ENCODE measurements at places on chromosomes 6 and 20. TPM values are rescaled to one million over a fixed set of nuclear protein-coding genes. Genes with fewer than 3 reads are reported as not detected.

GRCh38 chr6:146891615-146892265 is 293.0 kb downstream of the ADGB start:
- peak; percentile 57 for DNase-seq
- H3K4me1 ChIP-seq, result peaks cover 17% of the 10 kb centered on the region
- no peaks in the 10 kb centered on the region for H3K27me3 ChIP-seq
- no peaks in the 10 kb centered on the region for H3K36me3 ChIP-seq
- no peak overlapping the region for H3K4me3 ChIP-seq

DNA sequence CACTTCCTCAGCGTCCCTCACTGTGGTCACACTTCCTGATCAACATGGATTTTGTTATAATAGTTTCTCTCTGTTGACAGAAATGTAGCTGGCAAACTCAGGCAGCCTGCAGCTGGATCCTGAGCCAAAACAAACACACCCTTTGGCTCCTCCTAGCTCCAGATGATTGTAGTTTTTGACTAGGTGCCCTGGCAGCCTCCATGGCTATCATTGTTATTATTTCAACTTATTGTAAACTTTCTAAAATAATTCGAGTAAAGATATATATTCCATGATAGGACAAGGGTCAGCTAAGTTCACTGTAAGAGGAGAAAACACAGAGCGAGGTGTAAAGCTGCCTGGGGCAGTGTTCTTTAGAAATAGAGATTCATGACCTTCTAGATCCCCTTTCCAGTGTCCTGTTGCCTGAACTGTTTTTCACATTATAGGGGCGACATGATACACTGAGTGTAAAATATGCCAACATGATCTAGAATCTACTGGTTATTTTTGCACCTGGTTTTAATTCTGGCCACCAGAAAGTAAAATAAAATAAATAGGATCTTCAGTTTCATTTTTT is 98.2 kb upstream of the HDGFL1 start:
- H3K4me3 ChIP-seq, result no peak overlapping the region
- peaks cover 4% of the 10 kb centered on the region for H3K4me1 ChIP-seq
- peak; percentile 51 for DNase-seq
- H3K36me3 ChIP-seq, result no peaks in the 10 kb centered on the region
- no peak overlapping the region for H3K27ac ChIP-seq
- no peaks in the 10 kb centered on the region for H3K27me3 ChIP-seq

The BMP2 gene
- total RNA-seq, result 0.18 TPM

- H3K4me1 ChIP-seq, result peaks cover 5% of the 10 kb centered on the region
- DNase-seq, result no peak
- no peaks in the 10 kb centered on the region for H3K27me3 ChIP-seq
- H3K27ac ChIP-seq, result 0 out of 2 replicates have a peak overlapping the region, but pooled peaks have one; percentile 23
- H3K36me3 ChIP-seq, result no peaks in the 10 kb centered on the region
Measured at GRCh38 chr6:106527117-106527516, 102.2 kb downstream of the RTN4IP1 start.

DNA sequence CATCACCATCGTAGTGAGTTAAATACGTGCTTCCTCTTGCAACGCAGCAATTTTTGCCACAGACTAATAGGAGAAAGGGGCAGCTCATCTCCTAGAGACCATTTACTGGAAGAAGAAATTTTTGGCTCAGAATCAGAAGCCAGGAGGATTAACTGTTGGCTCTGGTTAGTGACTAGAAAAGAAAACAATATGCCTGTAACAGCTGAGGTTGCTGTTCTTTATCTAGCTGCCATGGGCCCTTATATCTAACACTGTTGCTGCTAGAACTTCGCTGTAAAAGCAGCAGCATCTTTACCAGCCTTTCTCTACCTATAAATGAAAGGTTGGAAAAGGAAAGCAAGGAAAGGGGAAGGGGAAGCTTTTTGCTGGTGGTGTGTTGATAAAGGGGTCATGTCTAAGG is 65.9 kb downstream of the FAM135A start:
- H3K27ac ChIP-seq, result no peak overlapping the region
- DNase-seq, result peak; percentile 35
- no peaks in the 10 kb centered on the region for H3K4me1 ChIP-seq
- H3K27me3 ChIP-seq, result no peaks in the 10 kb centered on the region
- H3K4me3 ChIP-seq, result no peak overlapping the region

GRCh38 chr20:33709905-33710541 is 10.1 kb downstream of the PXMP4 start:
- no peak for DNase-seq
- no peaks in the 10 kb centered on the region for H3K4me1 ChIP-seq
- H3K4me3 ChIP-seq, result no peak overlapping the region
- H3K27ac ChIP-seq, result no peak overlapping the region

GRCh38 chr6:56582236-56582635 is 60.5 kb downstream of the DST start:
- H3K27me3 ChIP-seq, result no peaks in the 10 kb centered on the region
- no peak for DNase-seq
- peaks cover 8% of the 10 kb centered on the region for H3K4me1 ChIP-seq
- H3K36me3 ChIP-seq, result peaks cover 8% of the 10 kb centered on the region
- H3K27ac ChIP-seq, result no peak overlapping the region

- no peaks in the 10 kb centered on the region for H3K36me3 ChIP-seq
- H3K27me3 ChIP-seq, result no peaks in the 10 kb centered on the region
- DNase-seq, result no peak
- H3K4me1 ChIP-seq, result no peaks in the 10 kb centered on the region
- no peak overlapping the region for H3K27ac ChIP-seq
- no peak overlapping the region for H3K4me3 ChIP-seq
Measured at GRCh38 chr20:5806457-5807263, 56.5 kb downstream of the SHLD1 start.

The ARMC12 gene
- 0.28 TPM for total RNA-seq

The SLC32A1 gene
- not detected for total RNA-seq

- no peak overlapping the region for H3K27ac ChIP-seq
- no peaks in the 10 kb centered on the region for H3K27me3 ChIP-seq
- peaks cover 26% of the 10 kb centered on the region for H3K36me3 ChIP-seq
- DNase-seq, result no peak
- no peak overlapping the region for H3K4me3 ChIP-seq
- H3K4me1 ChIP-seq, result peaks cover 9% of the 10 kb centered on the region
Measured at GRCh38 chr6:25966711-25967110, 4.1 kb downstream of the TRIM38 start.

DNA sequence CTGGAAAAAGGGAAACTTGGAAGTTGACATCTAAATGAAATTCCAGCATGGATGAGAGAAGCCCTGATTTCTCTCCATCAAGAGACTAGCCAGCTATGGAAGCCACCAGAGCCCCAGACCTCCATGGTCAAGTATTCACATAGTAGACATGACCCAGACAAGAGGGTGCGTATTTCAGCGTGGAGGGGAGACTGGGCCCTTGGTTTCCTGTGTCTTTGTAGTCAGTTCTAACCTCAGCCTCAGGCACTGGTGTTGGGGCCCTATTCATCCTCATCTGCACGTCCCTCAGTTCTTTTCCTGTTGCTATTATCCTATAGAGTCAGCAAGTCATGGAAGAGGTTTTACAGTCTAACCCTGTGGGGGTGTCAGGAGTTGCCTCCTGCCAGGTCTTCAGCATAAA is 12.5 kb downstream of the GNL1 start:
- no peaks in the 10 kb centered on the region for H3K27me3 ChIP-seq
- no peak overlapping the region for H3K27ac ChIP-seq
- no peak overlapping the region for H3K4me3 ChIP-seq
- H3K4me1 ChIP-seq, result no peaks in the 10 kb centered on the region

- H3K27me3 ChIP-seq, result no peaks in the 10 kb centered on the region
- no peak overlapping the region for H3K27ac ChIP-seq
- no peak for DNase-seq
Measured at GRCh38 chr6:13371421-13372072, 43.2 kb upstream of the TBC1D7 start.

DNA sequence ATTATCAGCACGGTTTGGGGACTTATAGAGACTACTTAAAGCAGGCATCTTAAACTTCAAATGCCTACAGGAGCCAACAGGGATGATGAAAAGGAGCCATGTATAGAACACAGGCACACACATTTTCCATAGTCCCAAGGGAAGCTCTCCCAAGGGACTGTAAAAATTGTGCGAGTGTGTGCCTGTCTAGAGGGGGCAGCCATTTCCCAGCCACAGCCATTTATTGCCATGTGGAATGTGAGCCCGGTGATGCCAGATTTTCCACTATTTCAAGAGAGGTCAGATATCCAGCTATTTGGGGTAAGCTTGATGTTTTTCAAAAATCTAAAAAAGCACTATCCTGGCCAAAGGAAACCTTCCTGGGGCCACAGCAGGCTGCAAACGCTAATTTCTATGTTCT is 24.1 kb upstream of the RALY start:
- H3K4me1 ChIP-seq, result no peaks in the 10 kb centered on the region
- DNase-seq, result no peak
- peaks cover 4% of the 10 kb centered on the region for H3K27me3 ChIP-seq
- no peak overlapping the region for H3K27ac ChIP-seq

The STX7 gene
- 26.1 TPM for total RNA-seq

The CRISP2 gene
- not detected for total RNA-seq

The TOMM6 gene
- total RNA-seq, result 120 TPM

DNA sequence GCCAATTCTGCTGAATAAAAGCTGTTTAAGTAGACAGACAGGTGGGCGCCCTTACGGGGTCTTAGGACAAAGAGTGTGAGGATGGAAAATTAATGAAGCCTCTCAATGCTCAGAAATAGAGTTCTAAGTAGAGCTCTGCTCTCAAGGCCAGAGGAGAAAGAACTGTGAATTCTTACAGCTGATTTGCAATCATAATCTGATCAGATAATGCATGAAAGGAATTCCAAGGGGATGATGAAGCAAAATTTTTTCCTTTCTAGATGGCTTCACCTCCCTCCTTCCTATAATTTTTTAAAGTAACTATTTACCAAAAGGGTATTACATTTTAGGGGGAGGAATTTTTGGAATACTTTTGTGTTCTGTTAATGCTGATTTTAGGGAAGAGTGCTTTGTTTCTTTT is 308.1 kb upstream of the HS3ST5 start:
- H3K27ac ChIP-seq, result no peak overlapping the region
- H3K4me3 ChIP-seq, result no peak overlapping the region
- H3K27me3 ChIP-seq, result no peaks in the 10 kb centered on the region
- no peaks in the 10 kb centered on the region for H3K36me3 ChIP-seq
